ENCODE measurements at places on chromosomes 16 and 17. TPM values are rescaled to one million over a fixed set of nuclear protein-coding genes. Genes with fewer than 3 reads are reported as not detected.

DNA sequence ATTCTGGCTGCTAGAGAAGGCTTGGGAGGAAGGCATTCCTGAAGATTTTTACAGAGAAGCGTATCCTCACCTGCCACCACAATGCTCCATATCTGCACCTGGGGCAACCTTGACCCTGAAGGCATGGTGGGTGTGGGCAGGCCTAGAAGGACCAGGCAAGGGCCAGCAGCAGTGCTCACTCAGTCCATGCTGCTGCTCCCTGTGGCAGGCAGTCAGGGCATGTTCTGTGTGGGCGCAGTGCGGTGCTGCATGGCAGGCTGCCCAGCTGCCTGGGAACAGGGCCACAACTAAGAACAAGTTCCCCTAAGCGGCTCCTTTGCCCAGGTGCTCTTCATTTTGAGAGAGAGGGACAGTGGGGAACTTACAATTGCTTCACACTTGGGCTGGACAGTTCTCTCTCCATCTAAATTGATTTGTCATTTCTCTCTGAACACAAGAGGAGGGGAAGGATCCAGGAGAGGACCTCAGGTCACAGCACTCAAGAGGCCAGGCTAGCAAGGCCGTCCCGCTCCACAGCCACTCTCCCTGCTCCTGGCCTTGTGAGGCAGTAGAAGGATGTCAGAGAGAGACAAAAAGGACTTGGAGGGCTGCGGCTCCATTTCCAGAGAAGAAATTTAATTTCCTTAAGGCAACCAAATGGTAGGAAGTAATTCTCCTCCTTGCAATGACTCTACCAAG is 158.8 kb downstream of the AATF start:
- H3K27me3 ChIP-seq: no peaks in the 10 kb centered on the region
- no peak overlapping the region for H3K4me3 ChIP-seq
- no peak overlapping the region for H3K27ac ChIP-seq
- peaks cover 4% of the 10 kb centered on the region for H3K36me3 ChIP-seq
- H3K4me1 ChIP-seq: no peaks in the 10 kb centered on the region

GRCh38 chr16:17828012-17828411 is 357.3 kb upstream of the XYLT1 start:
- H3K4me3 ChIP-seq: no peak overlapping the region
- H3K36me3 ChIP-seq: no peaks in the 10 kb centered on the region
- no peaks in the 10 kb centered on the region for H3K27me3 ChIP-seq
- no peak for DNase-seq
- no peaks in the 10 kb centered on the region for H3K4me1 ChIP-seq

The PYY gene
- not detected for total RNA-seq

DNA sequence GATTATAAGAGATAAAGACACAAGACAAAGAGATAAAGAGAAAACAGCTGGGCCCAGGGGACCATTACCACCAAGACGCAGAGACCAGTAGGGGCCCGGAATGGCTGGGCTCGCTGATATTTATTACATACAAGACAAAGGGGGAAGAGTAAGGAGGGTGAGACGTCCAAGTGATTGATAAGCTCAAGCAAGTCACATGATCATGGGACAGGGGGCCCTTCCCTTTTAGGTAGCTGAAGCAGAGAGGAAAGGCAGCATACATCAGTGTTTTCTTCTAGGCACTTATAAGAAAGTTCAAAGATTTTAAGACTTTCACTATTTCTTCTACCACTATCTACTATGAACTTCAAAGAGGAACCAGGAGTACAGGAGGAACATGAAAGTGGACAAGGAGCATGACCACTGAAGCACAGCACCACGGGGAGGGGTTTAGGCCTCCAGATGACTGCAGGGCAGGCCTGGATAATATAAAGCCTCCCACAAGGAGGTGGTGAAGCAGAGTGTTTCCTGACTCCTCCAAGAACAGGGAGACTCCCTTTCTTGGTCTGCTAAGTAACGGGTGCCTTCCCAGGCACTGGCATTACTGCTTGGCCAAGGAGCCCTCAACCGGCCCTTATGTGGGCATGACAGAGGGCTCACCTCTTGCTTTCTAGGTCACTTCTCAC is 63.9 kb upstream of the ARL4D start:
- no peak for DNase-seq
- H3K4me3 ChIP-seq: no peak overlapping the region
- peaks cover 5% of the 10 kb centered on the region for H3K4me1 ChIP-seq
- no peaks in the 10 kb centered on the region for H3K27me3 ChIP-seq
- H3K36me3 ChIP-seq: no peaks in the 10 kb centered on the region

The NUP93 gene
- 56.5 TPM for total RNA-seq

The LRRC36 gene
- total RNA-seq: not detected

GRCh38 chr16:50862818-50863643 is 121.1 kb downstream of the CYLD start:
- H3K27ac ChIP-seq: no peak overlapping the region
- no peaks in the 10 kb centered on the region for H3K36me3 ChIP-seq
- H3K4me1 ChIP-seq: no peaks in the 10 kb centered on the region
- H3K4me3 ChIP-seq: no peak overlapping the region

The KCNJ18 gene
- total RNA-seq: not detected

- no peaks in the 10 kb centered on the region for H3K27me3 ChIP-seq
- H3K36me3 ChIP-seq: no peaks in the 10 kb centered on the region
- H3K4me3 ChIP-seq: no peak overlapping the region
- H3K4me1 ChIP-seq: peaks cover 23% of the 10 kb centered on the region
Observed at GRCh38 chr17:14152721-14153120, 83.4 kb downstream of the COX10 start.
